ENCODE measurements at places on chromosomes 2 and 18.

DNA sequence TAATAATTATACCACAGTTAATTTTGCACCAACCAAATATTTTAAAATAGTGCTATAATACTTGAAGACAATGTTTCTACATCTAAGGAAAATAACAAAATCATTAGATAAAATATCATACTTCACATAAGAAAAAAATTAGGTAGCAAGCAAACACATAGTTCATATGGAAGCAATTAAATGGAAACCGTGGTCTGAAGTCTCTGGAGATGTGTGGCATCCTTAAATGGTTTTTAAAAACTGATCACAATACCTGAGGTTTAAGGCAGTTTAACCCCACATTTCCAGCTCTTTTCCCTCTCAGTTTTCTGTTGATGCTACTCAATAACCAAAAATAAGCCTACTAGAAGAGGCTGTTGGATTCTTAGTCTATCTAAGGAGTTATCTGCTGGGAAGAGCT is 71.3 kb downstream of the ASXL2 start:
- no peak for DNase-seq

DNA sequence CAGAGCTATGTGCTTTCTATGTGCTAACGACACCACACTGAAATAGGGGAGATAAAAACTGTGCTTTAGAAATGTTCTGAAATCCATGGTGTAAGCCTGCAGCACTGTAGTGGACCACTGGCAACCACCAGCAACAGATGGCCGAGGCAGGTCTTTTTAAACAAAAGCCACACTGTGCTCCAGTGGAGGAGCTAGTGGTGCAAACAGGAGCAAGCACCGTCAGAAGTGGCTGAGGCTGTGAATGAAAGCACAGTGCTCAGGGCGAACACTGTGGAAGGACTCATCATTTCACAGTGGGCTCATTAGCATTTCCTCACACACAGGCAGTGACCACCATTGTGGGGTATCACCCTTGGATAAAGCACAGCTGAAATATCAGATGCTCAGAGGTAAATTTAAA is 22.9 kb upstream of the MTX2 start:
- no peak for DNase-seq

- DNase-seq, result no peak
These were observed 657.2 kb downstream of the NRXN1 start for GRCh38 chr2:50374711-50375110.

- no peak for DNase-seq
These were observed 113.0 kb downstream of the DYSF start for GRCh38 chr2:71566372-71566771.

All from fibroblast of villous mesenchyme (primary cell).